Fibroblast of lung (primary cell): ENCODE measurements at places on chromosomes 12 and 14.
A peak's percentile ranks its signal among the peaks of the same experiment; 100 is the strongest.

GRCh38 chr12:85489194-85489593, 209.2 kb downstream of the ALX1 start:
- no peak overlapping the region for H3K4me3 ChIP-seq
- no peak for DNase-seq
- no peaks in the 10 kb centered on the region for H3K36me3 ChIP-seq
- no peaks in the 10 kb centered on the region for H3K4me1 ChIP-seq

DNA sequence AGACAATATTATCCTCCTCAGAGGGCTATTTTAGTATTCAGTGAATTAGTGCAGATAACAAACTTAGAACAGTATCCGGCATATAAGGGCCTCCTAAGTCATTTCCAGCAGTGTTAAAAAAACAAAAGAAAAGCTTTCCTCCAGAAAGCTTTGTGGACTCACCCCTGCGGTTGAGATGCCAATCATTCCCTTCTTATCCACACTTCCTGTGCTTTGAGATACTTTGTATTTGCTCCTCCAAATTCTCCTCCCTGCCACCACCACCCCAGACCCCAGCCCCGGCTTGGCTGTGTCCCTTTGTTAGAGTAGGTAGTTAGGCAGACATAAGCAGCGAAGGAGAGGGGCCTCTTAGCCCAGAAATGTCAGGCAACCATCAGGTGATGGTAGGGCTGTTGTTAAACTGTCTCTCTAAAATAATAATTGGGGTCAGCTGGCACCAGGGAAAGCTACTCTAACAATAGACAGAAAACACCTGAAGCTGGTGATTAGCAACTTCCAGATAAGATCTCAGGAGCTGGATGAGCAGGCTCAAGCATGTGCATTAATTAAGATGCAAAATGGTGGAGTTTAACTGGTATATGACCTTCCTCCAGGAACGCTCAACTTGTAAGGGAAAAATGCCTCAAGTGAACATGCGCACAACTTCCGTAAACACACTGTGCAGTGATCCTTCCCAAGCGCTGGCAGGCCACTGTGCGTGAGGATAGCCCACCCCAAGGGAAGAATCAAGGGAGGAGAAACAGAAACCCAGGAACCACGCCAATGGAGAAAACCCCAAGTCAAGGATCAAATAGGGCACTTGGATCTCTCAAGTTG, 152.1 kb upstream of the EEA1 start:
- no peaks in the 10 kb centered on the region for H3K4me1 ChIP-seq
- H3K36me3 ChIP-seq, result no peaks in the 10 kb centered on the region
- peak; percentile 84 for DNase-seq
- H3K4me3 ChIP-seq, result no peak overlapping the region

- no peak overlapping the region for H3K27ac ChIP-seq
- no peak overlapping the region for H3K4me3 ChIP-seq
- H3K4me1 ChIP-seq, result peaks cover 14% of the 10 kb centered on the region
- no peaks in the 10 kb centered on the region for H3K36me3 ChIP-seq
- DNase-seq, result no peak
Measured at GRCh38 chr14:22666203-22666893, 22.2 kb upstream of the OR6J1 start.

- no peak for DNase-seq
- H3K27ac ChIP-seq, result no peak overlapping the region
- H3K27me3 ChIP-seq, result no peaks in the 10 kb centered on the region
- H3K4me1 ChIP-seq, result peaks cover 38% of the 10 kb centered on the region
- no peak overlapping the region for H3K4me3 ChIP-seq
Measured at GRCh38 chr12:109467978-109468676, 9.0 kb downstream of the KCTD10 start.

- peak overlapping the region; percentile 22 for H3K4me3 ChIP-seq
- no peaks in the 10 kb centered on the region for H3K27me3 ChIP-seq
- peak overlapping the region; percentile 61 for H3K27ac ChIP-seq
Measured at GRCh38 chr12:132686825-132687210, 324 bp downstream of the POLE start.

DNA sequence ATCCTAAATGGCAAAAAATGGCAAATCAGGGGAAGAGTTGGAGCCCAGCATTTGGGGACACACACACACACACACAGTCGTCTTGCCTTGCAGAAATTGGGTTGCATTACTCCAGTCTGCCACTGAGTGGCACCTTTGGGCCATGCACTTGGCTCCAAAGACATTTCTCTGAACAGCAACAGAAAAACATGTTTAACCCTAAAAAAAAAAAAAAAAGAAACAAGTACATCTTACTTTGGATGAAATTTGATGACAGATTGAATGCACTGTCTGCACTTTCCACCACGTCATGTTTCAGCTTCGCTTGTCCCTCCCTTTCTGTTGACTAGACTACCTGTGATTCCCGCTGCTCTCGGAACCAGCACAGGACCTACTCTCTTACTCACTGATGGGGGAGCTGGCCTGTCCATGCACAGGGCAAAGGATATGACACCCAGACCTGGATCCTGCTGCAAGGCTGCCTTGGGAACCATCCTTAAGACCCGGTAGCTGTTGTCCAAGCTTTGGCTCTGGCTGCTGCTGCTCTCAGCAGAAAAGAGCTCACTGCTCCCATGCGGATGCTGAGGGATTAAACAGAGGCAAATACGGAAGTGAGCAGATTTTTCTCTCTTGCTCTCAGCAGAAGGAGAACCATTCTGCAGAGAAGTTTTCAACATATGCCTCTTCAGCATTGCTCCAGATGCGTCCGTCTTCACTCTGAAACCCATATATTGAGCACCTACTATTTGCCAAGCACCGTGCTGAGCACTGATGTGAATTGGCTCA, 376.8 kb downstream of the DPF3 start:
- no peak overlapping the region for H3K4me3 ChIP-seq
- H3K4me1 ChIP-seq, result peaks cover 4% of the 10 kb centered on the region
- H3K27ac ChIP-seq, result no peak overlapping the region
- no peaks in the 10 kb centered on the region for H3K36me3 ChIP-seq

DNA sequence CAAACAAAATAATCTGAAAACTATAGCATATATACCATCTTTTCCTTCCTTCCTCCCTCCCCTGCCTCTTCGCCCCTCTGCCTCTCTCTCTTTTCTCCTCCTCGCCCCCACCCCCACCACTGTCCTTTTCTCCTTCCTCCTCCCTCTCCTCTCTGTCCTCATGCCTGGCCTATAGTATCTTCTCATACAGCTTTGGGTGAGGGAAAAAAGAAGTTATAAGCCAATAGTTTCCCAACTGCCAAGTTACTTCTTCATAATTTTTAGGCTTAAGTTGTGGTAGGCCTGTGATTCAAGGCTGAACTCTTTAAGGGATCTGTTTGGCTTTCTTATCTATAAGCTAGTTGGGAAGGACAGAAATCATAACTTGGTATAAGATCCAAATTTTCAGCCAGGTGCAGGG, 9.1 kb downstream of the TMED10 start:
- H3K4me3 ChIP-seq, result no peak overlapping the region
- no peaks in the 10 kb centered on the region for H3K36me3 ChIP-seq
- no peaks in the 10 kb centered on the region for H3K27me3 ChIP-seq
- no peak overlapping the region for H3K27ac ChIP-seq
- no peak for DNase-seq

GRCh38 chr12:68364328-68364727, 32.2 kb upstream of the MDM1 start:
- H3K4me3 ChIP-seq, result no peak overlapping the region
- H3K36me3 ChIP-seq, result no peaks in the 10 kb centered on the region
- DNase-seq, result no peak
- H3K27me3 ChIP-seq, result no peaks in the 10 kb centered on the region
- H3K4me1 ChIP-seq, result peaks cover 3% of the 10 kb centered on the region

- H3K27me3 ChIP-seq, result no peaks in the 10 kb centered on the region
- peak; percentile 12 for DNase-seq
- H3K4me3 ChIP-seq, result no peak overlapping the region
- H3K27ac ChIP-seq, result no peak overlapping the region
Measured at GRCh38 chr12:82818271-82819035, 131.7 kb downstream of the TMTC2 start.

DNA sequence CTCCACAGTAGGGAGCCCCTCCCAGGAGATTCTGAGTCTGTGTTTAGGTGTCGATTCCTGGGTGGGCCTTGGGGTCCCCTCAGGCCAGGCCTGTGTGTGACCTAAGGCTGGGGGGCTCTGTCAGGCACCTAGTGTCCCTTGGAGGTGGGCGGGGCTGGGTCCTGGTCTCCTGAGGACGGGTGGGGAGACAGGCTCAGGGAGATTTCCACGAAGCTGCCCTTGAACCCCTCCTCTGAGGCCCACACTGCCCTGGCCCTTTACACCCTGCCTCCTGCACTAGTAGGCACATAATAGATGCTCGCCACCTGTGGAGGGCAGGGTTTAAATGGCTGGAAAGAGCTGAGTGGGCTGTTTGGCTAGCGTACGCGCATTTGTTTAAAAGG, 32.9 kb downstream of the MEG3 start:
- no peak for DNase-seq
- H3K27ac ChIP-seq, result no peak overlapping the region
- no peaks in the 10 kb centered on the region for H3K27me3 ChIP-seq
- H3K36me3 ChIP-seq, result no peaks in the 10 kb centered on the region

DNA sequence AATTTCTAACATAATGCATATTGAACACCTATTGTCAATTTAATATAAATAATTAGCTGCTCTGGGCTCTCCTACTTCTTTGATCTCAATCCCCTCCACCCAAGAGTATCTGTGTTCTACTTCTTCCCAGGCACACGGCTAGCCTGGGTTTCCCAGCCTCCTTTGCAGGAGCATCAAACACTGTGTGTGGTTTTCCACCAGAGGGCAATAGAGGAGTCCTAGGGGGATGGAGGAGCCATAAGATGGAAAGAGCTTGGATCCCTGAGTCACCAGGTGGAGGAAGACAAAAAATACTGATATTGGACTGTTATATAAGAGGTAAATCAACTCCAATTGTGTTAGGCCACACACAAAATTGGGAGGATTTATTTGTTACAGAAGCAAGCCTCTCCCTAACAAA, 333.7 kb downstream of the GLT1D1 start:
- H3K27ac ChIP-seq, result no peak overlapping the region
- H3K36me3 ChIP-seq, result no peaks in the 10 kb centered on the region
- no peaks in the 10 kb centered on the region for H3K4me1 ChIP-seq
- no peak for DNase-seq
- H3K27me3 ChIP-seq, result no peaks in the 10 kb centered on the region

DNA sequence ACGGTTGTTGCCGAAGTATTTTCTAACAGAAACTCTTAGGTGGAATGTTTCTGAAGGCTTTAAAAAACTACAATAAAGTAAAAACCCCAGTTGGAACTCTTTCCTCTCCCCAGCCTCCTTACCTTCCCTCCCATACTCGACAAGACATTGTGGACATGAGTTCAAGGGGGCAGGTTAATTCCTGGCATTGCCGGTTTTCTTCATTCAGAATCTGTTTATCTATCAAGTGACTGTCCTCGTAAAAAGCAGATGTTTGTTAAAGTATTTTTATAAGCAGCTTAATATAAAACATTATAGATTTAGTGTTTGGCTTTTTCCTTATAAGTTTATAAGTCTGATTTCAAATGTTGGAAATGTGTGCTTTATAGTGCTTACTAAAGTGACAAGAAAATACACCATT, 30.7 kb downstream of the PARP11 start:
- H3K27ac ChIP-seq, result no peak overlapping the region
- no peak overlapping the region for H3K4me3 ChIP-seq
- H3K27me3 ChIP-seq, result no peaks in the 10 kb centered on the region
- DNase-seq, result no peak

DNA sequence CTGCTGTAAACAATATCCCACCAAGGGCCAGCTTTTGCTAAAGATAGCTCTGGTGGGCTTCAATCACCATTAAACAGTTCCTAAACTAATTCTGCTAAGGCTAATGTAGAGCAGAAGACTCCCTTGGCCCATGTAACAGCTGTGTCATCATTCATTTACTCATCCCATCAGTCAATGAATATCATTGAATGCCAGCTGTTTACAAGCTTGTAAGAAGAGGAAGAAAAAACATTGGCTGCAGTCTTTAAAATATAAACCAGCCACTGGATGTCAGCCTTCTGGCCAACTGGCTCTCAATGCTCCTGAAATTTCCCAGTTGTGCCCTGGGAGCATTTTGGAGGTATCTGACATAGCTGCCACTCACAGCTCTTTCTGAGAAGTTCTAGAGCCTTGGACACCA, 18.0 kb upstream of the MAP3K9 start:
- H3K27me3 ChIP-seq, result no peaks in the 10 kb centered on the region
- no peak for DNase-seq
- H3K36me3 ChIP-seq, result no peaks in the 10 kb centered on the region
- H3K4me3 ChIP-seq, result no peak overlapping the region

- H3K4me3 ChIP-seq, result no peak overlapping the region
- H3K27me3 ChIP-seq, result no peaks in the 10 kb centered on the region
- H3K27ac ChIP-seq, result no peak overlapping the region
- no peaks in the 10 kb centered on the region for H3K36me3 ChIP-seq
Measured at GRCh38 chr12:2743478-2743877, 51.3 kb upstream of the FKBP4 start.

GRCh38 chr12:41356181-41356580, 168.1 kb downstream of the PDZRN4 start:
- H3K27ac ChIP-seq, result no peak overlapping the region
- no peaks in the 10 kb centered on the region for H3K36me3 ChIP-seq
- no peaks in the 10 kb centered on the region for H3K4me1 ChIP-seq

GRCh38 chr14:75842551-75842950, 139.2 kb downstream of the TGFB3 start:
- H3K27me3 ChIP-seq, result no peaks in the 10 kb centered on the region
- no peaks in the 10 kb centered on the region for H3K4me1 ChIP-seq
- H3K27ac ChIP-seq, result no peak overlapping the region

- H3K4me1 ChIP-seq, result no peaks in the 10 kb centered on the region
- no peak overlapping the region for H3K27ac ChIP-seq
- no peak overlapping the region for H3K4me3 ChIP-seq
- DNase-seq, result no peak
- H3K36me3 ChIP-seq, result no peaks in the 10 kb centered on the region
Measured at GRCh38 chr12:30573145-30573544, 122.5 kb downstream of the IPO8 start.

DNA sequence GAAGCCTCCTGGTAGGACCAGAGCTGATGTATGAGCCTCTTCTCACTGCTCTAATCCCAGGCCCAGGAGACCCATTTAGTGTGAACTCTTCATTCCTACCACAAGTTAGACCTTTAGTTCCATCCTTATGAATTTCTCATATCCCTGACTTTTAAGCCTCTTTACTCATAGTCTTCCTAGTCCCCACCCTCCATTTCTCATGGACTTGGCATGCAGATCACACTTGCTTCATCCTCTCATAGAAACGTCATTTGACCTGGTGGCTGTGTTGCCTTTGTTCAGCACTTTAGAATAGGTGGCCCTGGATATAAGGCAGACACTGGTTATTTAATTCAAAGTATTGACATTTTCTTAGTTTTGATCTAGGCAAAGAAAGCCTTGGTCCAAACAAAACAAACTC, 99.5 kb downstream of the SLC16A7 start:
- peak overlapping the region; percentile 34 for H3K27ac ChIP-seq
- no peaks in the 10 kb centered on the region for H3K27me3 ChIP-seq
- H3K36me3 ChIP-seq, result no peaks in the 10 kb centered on the region
- no peak overlapping the region for H3K4me3 ChIP-seq
- H3K4me1 ChIP-seq, result peaks cover 6% of the 10 kb centered on the region
- DNase-seq, result peak; percentile 44
